ENCODE measurements at places on chromosomes 2 and 18. TPM values are rescaled to one million over a fixed set of nuclear protein-coding genes. Genes with fewer than 3 reads are reported as not detected.
A peak's percentile ranks its signal among the peaks of the same experiment; 100 is the strongest.

DNA sequence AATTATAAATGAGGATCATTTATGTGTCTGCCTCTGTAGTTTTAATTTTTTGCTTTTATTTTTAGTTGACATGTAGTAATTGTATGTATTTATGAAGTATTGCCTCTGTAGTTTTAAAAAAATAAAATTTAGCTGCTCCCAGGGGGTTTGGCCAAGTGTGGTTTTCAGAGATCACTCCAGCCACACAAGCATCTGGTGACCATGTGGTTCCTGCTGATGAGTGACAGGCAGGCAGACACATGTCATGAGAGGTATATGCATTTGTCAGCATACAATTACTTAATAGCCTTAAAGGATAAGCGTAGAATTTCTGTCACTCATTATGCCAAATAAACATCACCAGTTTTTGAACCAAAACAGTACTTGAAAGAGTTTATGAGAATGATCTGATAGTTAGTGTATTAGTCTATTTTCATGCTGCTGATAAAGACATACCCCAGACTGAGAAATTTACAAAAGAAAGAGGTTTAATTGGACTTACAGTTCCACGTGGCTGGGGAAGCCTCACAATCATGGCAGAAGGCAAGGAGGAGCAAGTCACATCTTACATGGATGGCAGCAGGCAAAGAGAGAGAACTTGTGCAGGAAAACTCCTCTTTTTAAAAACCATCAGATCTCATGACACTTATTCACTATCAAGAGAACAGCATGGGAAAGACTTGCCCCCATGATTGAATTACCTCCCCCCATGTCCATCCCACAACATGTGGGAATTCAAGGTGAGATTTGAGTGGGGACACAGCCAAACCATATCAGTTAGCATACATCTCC, 29.6 kb downstream of the MREG start:
- DNase-seq: no peak

- no peak for DNase-seq
Observed at GRCh38 chr2:216183462-216183861, 74.3 kb downstream of the XRCC5 start.

GRCh38 chr2:8606649-8607550, 75.0 kb upstream of the ID2 start:
- no peak for DNase-seq

DNA sequence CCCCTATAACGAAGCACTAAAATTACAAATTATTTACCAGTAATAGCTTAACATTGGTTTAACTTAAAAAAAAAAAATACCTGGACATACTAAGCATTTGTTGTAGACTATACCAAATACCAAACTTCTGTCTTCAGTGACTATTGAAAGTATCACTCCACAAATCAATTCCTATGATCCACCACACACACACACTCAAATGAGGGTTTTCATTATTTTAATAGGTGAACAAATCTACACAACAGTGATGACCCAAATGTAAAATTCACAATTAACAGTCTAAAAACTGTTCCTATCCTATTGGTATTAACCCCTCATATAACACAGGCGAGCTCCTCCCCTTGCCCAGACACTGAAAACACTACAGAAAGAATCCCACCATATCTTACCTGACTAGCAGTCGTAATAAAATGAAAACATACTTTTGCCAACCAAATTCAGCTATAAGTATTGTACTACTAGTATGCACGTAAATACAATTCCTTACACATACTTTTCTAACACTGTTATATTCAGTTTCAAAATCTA, 2.5 kb downstream of the SP3 start:
- no peak for DNase-seq

- peak; percentile 66 for DNase-seq
Observed at GRCh38 chr2:25042321-25043240, 705 bp downstream of the EFR3B start.

GRCh38 chr2:223418131-223418530, 184.0 kb downstream of the SCG2 start:
- no peak for DNase-seq

DNA sequence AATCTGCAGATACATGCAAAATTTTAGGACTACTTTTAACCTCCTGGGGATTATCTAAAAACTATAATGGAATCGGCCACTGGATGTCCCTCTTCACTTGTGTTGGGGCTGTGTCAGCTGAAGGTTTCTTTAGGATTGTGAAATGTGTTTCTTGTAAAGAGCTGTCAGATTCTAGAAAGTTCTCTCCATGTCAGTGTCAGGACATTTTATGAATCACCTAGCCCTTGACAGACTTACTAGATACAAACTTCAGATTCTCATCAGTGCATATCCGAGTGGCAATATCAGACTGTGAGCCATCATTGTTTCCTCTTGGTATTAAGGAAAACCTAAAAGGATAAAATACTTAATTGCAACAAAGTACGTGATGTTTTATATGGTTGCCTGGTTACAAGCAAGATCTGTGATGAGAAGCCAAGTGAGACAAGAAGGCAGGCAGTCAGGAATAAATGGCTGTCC, 107.3 kb downstream of the CPS1 start:
- no peak for DNase-seq

- peak; percentile 27 for DNase-seq
Observed at GRCh38 chr2:37916512-37917082, 8.5 kb upstream of the RMDN2 start.

DNA sequence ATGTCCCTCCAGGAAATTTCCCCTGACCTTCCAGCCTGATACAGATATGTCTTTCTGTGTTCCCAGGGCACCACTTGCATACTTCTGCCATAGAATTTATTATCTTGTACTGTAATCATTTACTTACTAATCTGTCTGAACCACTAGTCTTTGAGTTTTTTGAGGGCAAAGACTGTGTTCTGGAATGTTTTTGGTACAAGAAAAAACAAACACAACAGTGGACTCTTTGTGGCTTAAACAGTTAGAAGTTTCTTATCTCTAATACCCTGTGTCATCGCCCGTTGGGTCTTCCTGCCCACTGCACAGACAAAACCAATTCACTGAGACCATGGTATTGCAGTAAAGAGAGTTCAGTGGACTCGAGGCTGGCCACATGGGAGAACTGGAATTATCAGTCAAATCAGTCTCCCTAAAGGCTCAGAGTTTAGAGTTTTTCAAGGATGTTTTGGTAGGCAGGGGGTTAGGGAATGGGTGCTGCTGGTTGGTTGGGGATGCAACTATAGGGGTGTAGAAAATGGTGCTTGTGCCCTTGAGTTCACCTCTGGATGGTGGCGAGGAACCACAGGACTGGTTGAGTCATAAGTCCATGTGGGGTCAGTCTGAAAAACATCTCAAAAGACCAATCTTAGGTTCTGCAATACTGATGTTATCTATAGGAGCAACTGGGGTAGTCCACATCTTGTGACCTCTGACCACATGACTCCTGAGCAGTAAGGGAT, 20.3 kb downstream of the RALB start:
- peak; percentile 41 for DNase-seq

DNA sequence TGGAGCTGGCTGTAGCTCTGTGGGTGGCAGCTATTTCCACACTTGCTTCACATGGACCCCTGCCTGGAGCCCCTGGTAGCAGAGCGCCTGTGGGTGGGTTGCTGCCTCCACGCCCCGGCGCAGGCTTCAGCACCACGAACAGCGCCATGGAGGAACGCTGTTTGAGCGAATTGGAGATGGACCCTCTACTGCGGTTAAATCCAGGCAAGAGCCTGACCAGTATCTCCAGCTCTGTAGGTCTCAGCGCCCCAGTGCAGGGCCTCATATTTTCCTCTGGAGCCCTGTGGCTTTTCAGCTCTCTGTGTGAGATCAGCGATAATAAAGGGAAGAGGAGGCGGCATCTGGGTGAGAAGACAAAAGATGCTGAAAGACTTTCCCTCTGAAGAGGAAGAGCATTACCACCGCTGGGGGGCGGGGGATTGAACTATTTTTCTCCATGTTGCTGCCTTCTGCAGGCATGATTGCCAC, 12.0 kb downstream of the ONECUT2 start:
- peak; percentile 64 for DNase-seq

DNA sequence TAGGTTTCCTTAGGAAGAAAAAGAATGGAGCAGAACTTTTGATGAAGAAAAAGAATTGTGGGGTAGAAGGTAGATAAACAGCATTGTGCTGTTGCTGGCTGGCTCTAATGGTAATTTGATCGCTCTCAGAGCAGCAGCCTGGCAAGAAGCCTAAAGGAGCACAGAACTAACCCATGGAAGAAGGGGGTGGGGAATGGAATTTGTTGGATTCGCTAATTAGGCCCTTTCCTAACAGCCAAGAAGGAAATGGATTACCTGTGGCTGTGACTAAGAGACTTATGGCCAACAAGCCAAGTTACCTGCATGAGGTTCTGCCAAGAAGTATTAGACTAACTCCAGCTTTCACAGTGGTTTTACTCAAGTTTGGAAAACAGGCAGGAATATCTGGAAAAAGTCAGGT, 210.6 kb downstream of the IKZF2 start:
- DNase-seq: peak; percentile 7

DNA sequence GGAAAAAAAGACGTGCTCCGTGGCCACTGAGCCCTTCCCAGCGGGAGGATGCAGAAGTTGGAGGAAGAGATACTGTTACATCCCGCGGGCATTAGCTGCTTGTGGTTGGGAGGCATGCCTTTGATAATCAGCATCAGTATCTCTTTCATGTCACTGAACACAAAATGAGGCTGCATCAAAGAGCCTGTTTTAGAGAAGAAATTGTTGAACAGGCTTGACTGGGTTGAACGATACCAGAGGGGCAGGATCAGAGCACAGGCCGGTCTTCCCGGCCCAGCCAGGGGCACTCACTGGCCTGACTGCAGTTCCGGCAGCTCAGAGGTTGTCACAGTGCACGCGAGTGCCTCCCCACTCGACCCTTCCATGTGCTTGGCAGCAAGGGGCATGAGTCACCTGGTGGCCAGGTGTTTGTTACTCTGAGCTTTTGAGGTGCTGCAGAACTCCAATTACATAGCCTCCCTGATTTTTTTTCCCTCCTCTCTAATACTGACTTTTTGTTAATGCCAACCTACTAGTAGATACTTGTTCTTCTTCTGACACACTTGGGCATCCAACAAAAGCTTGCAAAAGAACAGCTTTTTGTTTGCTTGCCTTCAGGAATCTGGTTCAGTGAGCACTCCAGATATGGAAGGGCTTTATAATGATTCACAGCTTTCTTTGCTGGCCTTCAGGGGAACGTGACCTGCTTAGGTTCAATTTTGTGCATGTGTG, 121.6 kb downstream of the VAPA start:
- no peak for DNase-seq

GRCh38 chr2:134200036-134200618, 53.7 kb upstream of the MGAT5 start:
- DNase-seq: no peak

GRCh38 chr2:186526281-186526680, 40.2 kb downstream of the ZC3H15 start:
- DNase-seq: no peak

DNA sequence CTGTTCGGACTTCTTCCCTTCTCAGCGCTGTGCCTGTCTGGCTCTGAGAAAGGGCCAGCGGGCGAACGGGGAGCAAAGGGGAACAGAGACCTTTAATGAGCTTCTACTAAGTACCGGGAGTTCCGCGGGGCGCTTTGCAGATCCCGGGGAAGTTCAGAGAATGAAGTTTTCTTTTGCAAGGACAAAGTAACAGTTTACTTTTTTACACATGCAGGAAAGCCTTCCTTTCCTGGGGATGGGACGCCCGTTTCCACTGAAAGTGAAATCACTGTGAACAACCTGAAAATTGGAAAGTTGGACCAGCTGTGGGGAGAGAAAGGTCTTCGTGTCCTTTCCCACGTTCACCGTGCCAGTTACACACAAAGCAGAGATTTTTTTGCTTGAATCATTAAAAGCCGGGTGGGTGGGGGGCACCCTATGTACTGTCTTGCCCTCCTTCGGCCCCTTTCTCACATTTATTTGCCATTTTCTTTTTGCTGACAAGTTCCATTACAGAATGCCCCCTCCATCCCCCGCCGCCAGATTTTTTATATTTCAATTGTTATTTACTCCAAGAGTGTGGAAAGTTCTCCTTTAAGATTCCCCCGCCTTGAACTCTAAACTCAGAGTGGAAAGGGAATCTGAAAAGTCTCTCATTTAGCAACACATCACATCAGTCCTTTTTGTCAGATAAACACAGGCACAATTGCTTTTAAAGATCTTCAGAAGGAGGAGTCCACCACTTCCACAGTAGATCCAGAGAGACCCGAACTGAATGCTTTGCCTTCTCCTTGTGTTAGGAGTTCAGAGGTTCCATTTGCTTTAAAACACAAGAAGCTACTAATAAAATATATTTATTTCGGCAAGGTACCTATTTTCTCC, 1.1 kb upstream of the FN1 start:
- DNase-seq: no peak

DNA sequence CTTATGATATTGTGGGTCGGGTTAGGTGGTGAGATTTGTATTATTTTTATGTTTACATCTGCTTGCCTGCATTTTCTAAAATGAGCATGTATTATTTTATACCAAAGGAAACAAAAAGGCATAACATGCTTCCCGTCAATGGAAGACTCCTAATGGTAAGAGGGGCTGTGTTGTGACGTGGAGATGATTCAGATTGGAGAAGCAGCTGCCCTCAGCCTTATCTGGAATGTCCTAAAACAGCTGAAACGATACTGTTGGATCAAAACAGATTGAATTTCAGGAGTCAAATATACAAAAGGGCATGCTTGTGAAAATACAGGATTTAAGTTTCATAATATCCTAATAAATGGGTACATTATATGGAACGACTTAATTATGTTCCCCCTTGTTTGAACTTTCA, 19.0 kb downstream of the DGKD start:
- DNase-seq: no peak

DNA sequence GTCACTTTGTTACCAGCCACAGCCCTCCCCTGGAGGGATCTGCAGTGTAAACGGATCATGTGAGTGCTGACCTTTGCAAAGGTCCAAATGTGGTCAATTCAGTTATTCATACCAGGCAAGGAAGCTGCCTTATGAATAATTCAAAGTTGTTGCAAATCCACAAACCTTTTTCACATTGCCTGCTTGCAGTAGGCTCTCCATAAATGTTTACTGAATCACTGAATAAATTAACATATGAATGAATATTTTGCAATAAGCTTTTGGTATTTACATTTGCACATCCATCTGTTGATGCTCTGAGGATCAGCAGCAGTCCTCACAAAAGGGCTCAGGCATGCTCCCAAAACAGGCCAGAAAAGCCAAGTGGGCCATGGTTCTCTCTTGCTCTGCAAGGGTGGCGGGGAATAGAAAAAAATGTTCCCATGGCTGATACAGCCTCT, 156.8 kb downstream of the VAPA start:
- DNase-seq: no peak

GRCh38 chr18:41526054-41526453, 429.0 kb upstream of the PIK3C3 start:
- DNase-seq: no peak

Gene CHRNA1
- 0.64 TPM for polyA plus RNA-seq

Gene TUBA3E
- not detected for polyA plus RNA-seq

Gene GCA
- 23.9 TPM for polyA plus RNA-seq

Measured in small intestine (tissue), 16 donors.